ENCODE measurements at places on chromosomes 1 and 21.

GRCh38 chr1:226553924-226554282 lies 5.3 kb downstream of the STUM start:
- no peak for DNase-seq

DNA sequence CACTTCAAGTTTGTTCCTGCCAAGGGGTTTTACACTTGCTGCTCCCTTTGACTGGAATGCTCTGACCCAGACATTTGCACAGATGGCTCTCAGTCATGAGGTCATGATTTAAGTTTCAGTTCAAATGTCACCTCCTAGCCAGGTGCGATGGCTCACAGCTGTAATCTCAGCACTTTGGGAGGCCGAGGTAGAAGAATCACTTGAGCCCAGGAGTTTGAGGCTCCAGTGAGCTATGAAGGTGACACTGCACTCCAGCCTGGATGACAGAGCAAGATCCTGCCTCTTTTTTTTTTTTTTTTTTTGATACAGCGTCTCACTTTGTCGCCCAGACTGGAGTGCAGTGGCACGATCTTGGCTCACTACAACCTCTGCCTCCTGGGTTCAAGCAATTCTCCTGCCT lies 4.5 kb upstream of the ZMYM4 start:
- DNase-seq: no peak

DNA sequence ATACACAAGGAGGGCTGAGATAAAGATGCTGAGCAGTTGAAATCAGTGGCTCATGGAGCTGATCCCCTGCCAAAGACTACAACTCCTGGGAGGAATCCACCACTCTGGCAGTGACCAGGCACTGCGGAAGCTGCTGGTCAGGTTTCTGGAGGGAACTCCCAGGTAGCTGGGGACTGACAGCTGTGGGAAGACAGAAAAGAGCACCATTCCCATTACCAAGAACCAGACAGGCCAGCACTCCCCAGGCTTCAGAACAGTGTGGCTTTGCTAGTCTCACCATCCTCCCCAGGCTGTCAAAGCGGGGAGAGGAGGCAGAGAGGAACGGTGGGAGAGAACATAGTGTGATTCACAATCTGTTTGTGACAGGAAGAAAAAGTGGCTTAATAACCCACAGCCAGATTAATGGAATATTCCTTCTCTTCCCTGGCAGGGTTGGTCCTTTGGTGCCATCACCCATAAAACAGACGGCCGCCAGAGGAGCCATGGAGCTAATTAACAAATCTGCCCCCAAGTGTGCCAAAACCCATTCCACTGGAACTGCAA lies 92.1 kb downstream of the MAB21L3 start:
- peak; percentile 1 for DNase-seq

DNA sequence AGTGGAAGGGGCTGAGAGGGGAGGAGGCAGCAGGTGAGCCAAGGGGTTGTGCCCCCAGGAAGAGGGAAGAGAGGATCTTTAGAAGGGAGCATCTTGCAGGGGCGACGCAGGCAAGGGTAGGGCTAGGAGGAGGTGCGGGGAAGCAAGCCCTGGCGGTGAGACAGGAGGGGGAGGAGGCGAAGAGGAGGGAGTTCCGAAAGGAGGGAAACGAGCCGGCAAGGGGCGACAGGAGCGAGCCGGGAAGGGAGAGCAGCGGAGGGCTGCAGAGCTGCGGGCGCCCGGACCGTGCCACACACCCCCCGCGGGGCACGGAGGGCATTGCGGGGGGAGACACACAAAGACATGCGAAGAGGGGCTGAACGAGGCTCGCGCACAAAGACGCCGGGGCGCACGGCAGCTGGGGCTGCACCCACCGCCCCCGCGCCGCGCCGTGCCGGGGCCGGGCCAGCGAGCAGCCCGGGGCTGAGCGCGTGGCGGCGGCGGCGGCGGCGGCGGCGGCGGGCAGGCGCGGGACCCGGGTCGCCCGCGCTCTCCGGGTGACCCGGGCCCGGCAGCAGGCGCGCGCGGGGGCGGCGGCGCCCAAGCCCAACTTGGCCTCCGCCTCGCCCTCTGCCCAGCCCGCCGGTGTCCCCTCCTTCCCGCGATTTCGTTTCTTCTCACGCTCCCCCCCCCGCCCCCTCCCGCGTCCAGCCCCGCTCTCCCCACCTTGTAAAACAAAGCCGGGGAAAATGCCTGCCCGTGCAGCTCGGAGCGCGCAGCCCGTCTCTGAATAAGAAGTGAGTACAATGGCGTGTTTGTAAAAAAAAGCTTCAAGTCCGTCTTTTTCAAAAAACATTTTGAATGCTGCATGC lies at the start of gene KCNK2:
KCNK2 (plus strand) TSS at position 206 of the 851 bp plus-strand sequence. CDS start 649 bp downstream, outside the sequence.
- peak; percentile 10 for DNase-seq

- DNase-seq: no peak
Observed at GRCh38 chr1:161735837-161736236, 13.7 kb upstream of the DUSP12 start.

GRCh38 chr1:9174243-9174642 lies 45.3 kb upstream of the GPR157 start:
- DNase-seq: no peak

GRCh38 chr1:21590126-21590880 lies 78.9 kb downstream of the RAP1GAP start:
- no peak for DNase-seq

- DNase-seq: peak; percentile 34
Observed at GRCh38 chr1:29156543-29157268, 25.0 kb downstream of the SRSF4 start.

DNA sequence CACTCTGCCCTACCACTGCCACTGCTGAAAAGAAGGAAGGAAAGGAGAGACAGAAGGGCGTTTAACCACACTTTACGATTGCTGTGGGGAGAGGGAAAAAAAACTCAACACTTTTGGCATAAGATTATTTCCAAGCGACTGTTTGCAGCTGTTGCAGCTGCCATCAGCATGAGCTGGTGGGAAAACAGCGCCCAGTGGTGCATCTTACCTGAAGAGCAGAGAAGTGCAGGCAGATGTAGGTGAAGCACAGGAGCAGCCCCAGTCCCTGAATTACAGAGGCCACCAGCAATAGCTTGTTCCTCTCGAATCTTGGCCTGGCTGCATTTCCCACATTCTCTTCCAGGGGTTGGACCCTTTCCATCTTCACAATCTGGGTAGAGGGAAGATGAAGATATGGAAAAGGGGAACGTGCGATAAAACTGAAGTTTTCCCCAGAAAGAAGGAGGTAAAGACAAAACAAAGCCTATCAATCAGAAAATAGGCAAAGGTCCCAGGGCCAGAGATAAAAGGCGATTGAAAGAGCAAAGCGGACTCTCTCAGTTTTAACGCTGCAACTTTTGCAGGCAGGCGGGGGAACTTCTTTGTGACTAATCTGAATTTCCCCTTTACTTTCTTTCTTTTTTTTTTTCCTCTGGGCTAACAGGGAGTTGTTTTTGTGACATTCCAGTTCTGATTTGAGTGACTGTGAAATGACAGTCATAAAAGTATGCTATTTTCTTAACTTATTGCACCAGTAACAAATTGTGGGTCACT lies at the start of gene TNFSF4:
TNFSF4 (minus strand) TSS at position 516 of the 753 bp plus-strand sequence; CDS start at position 361, 155 bp downstream.
- peak; percentile 60 for DNase-seq

DNA sequence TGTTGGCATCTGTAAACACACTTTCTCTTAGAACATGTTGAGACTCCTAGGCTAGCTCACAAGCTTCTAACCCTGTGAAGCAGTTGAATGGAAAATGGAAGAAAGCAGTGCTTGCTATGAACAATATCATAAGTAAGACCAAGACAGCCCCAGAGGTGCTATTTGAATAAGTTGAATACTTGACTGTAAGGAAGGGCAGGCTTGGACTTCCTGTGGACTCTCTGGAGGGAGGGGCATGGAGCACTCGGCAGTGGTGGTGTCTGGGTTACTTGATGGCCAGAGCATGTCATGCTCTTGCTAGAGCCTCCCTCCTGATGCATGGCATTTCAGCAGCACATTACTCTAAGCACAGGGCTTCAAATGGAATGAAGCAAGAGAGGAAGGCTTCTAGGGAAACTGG lies 60.0 kb downstream of the MRPS6 start:
- no peak for DNase-seq

- no peak for DNase-seq
Observed at GRCh38 chr1:38746941-38747600, 112.5 kb downstream of the RRAGC start.

GRCh38 chr1:47696737-47697441 lies 259.0 kb downstream of the FOXD2 start:
- no peak for DNase-seq

GRCh38 chr21:40902299-40902698 lies 55.3 kb upstream of the DSCAM start:
- DNase-seq: no peak

- peak; percentile 91 for DNase-seq
Observed at GRCh38 chr1:9413071-9413876, 120.6 kb downstream of the SPSB1 start.

DNA sequence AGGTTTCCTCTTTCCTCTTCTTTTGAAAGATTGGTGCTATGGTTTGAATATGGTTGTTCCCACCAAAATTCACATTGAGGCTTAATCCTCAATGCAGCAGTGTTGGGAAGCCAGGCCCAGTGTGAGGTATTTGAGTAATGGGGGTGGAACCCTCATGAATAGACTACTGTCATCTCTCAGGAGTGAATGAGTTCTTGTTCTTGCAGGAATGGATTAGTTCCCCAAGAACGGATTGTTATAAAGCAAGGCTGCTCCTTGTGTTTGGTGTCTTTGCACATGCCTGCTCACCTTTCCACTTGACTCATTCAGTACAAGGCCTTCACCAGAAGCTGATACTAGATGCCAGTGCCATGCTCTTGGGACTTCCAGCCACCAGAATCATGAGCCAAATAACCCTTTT lies 223.2 kb downstream of the BACH1 start:
- no peak for DNase-seq

DNA sequence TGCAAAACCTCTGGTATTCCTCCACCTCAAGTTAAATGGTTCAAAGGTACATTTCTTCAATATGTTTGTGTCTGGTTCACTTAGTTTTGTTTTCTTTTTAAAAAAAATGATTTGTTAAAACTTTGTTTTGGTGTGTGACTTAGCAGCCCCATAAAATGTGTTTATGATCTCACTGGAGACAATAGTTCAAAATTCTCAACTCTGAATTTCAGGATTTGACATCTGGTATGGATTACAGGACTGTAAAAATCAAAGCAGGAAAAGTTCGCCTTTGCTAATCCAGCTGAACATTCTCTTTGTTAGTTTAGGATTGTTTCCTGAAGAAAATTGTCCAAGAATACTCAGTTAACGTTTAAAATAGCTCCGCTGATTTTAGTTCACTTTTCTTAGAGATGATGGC lies 231.7 kb downstream of the HMCN1 start:
- DNase-seq: no peak

GRCh38 chr1:201774224-201774982 lies 54.6 kb upstream of the IPO9 start:
- DNase-seq: peak; percentile 93

DNA sequence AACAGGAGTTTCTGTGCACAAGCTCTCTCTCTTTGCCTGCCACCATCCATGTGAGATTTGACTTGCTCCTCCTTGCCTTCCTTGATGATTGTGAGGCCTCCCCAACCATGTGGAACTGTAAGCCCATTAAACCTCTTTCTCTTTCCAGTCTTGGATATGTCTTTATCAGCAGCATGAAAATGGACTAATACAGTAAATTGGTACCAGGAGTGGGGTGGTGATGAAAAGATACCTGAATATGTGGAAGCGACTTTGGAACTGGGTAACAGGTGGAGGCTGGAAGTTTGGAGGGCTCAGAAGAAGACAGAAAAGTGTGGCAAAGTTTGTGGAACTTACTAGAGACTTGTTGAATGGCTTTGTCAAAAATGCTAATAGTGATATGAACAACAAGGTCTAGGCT lies 69.1 kb upstream of the VANGL1 start:
- no peak for DNase-seq

- DNase-seq: no peak
Observed at GRCh38 chr21:42655796-42656770, 2.7 kb downstream of the PDE9A start.

DNA sequence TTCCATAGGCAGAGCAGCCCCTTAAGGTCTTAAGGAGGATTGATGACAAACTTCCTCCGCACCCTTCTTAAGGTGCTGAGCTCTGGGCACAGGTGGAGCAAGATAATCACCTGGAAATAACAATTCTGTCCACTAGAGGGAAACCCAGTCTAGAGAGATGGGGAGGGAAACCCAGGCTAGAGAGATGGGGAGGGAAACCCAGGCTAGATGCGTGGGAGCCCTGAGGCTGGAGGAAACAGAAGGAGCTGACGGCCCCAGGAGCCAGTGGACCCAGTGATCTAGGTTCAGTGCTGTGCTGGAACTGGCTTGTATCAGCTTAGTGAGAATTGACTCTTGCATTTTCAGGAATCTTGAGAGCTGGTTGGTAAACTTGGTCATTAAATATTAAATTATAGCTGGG lies 17.8 kb upstream of the MYCL start:
- peak; percentile 30 for DNase-seq

GRCh38 chr1:157235307-157235706 lies 97.1 kb upstream of the ETV3 start:
- DNase-seq: no peak

GRCh38 chr1:30410153-30410851 lies 313.1 kb downstream of the MATN1 start:
- DNase-seq: no peak

- peak; percentile 58 for DNase-seq
Observed at GRCh38 chr1:98331243-98331642, 330.3 kb upstream of the SNX7 start.

DNA sequence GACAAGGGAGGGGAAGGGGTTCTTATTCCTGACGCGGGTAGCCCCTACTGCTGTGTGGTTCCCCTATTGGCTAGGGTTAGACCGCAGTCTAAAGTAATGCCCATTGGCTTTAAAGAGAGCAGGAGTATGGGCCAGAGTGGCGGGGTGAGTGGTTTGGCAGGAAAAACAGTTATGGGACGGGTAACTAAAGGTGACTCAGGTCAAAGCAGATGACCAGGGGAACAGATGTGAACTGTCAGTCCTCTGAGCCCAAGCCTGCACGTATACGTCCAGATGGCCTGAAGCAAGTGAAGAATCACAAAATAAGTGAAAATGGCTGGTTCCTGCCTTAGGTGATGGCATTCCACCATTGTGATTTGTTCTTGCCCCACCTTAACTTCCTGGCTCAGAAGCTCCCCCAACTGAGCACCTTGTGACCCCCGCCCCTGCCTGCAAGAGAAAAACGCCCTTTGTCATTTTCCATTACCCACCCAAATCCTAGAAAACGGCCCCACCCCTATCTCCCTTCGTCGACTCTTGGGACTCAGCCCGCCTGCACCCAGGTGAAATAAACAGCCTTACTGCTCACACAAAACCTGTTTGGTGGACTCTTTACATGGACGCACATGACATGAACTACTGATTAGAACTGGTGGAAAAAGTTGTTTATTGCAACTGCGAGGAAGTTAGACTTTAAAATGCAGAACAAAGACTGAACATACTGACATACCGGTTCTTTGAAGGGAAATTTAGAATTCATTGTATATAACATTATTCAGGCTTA lies 758 bp upstream of the ATAD3B start:
- DNase-seq: peak; percentile 2
